H1 (cell line): ENCODE measurements at places on chromosomes 2 and 18.

GRCh38 chr2:95319481-95320343 is 22.6 kb downstream of the KCNIP3 start:
- DNase-seq, result no peak

DNA sequence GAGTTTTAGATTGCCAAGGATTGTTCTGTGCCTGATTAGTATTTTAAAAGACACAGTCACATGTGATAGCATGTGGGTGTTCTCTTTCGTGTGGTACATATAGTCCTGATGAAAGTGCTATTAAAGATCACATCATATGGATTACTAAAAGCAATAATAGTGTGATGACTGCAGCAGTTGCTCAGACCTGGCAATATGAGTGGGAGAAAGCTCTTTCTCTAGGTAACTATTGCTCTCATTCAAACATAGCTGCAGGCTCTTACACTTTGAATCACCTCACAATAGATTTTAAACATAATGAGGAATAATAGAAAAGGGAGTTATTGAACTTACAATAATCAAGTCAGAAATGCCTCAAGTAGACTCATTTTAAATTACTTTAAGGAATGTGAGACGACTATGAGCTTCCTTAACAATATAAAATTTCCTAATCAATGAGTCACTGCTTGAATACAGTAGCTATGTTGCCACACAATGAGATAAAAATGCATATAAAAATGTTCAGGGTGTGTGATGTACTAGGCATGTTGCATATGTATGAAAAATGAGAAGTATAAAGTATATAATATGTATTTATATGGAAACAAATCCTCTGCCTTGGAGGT is 452.1 kb downstream of the TMX3 start:
- DNase-seq, result no peak

DNA sequence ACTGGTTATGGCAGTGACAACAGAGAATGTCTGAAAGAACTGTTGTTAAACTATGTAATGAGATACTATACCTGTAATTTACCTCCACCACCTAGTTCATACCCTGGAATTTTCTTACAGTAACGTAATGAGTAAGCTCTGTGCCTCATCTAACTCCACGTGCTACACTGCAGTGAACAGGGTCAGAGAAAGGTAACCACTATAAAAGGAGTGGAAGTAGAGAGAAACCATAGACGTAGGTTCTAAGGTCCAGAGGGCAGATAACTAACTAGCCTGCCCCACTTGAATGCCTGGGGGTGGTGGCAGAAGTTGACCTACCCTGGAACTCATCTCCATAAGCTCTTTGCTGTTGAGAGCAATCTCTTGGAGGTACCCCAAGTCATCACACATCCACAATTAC is 32.0 kb upstream of the B4GALT6 start:
- DNase-seq, result no peak

DNA sequence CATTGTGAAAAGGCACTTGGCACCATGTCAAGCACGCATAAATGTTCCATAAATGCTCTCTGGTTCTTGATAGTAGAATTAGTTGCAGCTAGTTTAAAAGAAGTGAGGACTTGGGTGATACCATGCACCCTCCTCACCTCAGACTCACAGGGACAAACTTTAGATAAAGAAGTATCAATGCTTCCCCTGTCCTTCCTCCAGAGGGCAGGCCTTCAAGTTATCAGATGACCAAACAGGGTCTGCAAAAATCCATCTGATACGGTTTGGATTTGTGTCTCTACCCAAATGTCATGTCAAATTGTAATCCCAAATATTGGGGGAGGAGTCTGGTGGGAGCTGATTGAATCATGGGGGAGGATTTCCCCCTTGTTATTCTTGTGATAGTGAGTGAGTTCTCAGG is 54.1 kb downstream of the C1QL2 start:
- DNase-seq, result no peak
